ENCODE measurements at places on chromosomes 7 and 10. TPM values are rescaled to one million over a fixed set of nuclear protein-coding genes. Genes with fewer than 3 reads are reported as not detected.

Gene ANK3
- 25.2 TPM for total RNA-seq

Gene CYP26A1
- total RNA-seq: not detected

DNA sequence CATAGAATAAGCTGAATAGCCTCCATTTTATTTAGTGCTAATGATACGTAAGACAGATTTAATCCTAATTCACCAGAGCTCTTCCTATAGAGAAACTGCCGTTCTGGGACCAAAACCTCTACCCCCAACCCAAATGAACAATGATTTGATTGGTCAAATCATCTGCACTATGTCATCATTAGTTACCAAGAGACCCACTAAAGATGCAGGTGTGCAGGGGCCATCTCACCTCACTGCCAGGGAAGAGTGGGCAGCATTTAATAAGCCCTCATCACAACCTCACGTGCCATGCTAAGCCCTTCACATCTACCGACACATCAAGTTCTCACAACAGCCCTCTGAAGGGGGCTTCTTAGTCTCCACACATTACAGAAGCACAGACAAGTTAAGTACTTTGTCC is 87.0 kb downstream of the VIPR2 start:
- no peak for DNase-seq

GRCh38 chr10:132271458-132272230 is 36.1 kb downstream of the STK32C start:
- DNase-seq: no peak

- DNase-seq: no peak
These were observed 59.5 kb downstream of the TMEM130 start for GRCh38 chr7:98810153-98810802.

GRCh38 chr7:38673795-38674194 is 42.6 kb upstream of the AMPH start:
- no peak for DNase-seq

GRCh38 chr10:72133517-72133916 is 45.2 kb upstream of the SPOCK2 start:
- DNase-seq: no peak

DNA sequence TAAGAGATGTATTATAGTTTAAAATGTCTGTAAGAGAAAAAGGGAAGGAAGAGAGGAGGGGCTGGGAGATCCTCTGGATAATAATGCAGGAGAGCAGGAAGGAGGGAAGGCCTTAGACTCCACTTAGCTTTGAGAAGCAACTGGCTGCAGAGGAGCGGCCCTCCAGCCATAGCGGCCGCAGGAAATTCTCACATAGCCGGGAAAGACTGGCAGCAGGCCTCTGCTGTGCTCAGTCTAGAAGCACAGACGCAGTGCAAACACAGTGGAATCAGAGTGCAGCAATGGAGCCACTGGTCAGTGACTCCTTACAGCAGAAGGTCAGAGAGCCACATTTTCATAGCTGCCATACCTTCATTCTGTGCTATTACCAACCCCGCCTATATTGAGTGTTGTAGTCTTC is 153.3 kb downstream of the VWC2 start:
- DNase-seq: no peak

Data from activated CD4-positive, alpha-beta T cell treated with anti-CD3 and anti-CD28 coated beads for 36 hours (primary cell).